ENCODE measurements at places on chromosomes 13 and 19.

- no peak for DNase-seq
Measured at GRCh38 chr19:12159773-12160414, 3.0 kb upstream of the ZNF136 start.

- DNase-seq: no peak
Measured at GRCh38 chr19:11675569-11675968, 63.2 kb downstream of the ZNF823 start.

GRCh38 chr13:34116651-34117050, 298.7 kb downstream of the RFC3 start:
- DNase-seq: no peak

DNA sequence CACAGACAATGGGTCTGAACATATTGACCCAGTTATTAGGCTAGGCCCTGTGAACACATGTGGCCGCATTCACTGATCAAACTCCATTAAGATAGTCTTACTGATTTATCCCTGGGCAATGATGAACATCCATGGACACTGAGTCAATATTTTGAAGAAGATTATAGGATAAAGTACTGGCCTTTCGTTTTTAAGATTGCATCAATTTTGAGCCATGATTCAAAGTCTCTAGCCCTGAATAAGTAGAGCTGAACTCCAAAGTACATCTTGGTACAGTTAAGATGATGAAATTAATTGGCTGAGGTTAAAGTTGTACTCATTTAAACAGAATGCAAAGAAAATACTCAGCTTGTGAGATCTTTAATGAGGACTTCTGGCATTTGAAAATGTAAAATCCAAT, 1581.9 kb downstream of the EFNB2 start:
- DNase-seq: no peak

- DNase-seq: no peak
Measured at GRCh38 chr19:19615086-19615485, 3.4 kb downstream of the PBX4 start.

GRCh38 chr19:58518256-58519086, 1.1 kb downstream of the ZBTB45 start:
- no peak for DNase-seq

DNA sequence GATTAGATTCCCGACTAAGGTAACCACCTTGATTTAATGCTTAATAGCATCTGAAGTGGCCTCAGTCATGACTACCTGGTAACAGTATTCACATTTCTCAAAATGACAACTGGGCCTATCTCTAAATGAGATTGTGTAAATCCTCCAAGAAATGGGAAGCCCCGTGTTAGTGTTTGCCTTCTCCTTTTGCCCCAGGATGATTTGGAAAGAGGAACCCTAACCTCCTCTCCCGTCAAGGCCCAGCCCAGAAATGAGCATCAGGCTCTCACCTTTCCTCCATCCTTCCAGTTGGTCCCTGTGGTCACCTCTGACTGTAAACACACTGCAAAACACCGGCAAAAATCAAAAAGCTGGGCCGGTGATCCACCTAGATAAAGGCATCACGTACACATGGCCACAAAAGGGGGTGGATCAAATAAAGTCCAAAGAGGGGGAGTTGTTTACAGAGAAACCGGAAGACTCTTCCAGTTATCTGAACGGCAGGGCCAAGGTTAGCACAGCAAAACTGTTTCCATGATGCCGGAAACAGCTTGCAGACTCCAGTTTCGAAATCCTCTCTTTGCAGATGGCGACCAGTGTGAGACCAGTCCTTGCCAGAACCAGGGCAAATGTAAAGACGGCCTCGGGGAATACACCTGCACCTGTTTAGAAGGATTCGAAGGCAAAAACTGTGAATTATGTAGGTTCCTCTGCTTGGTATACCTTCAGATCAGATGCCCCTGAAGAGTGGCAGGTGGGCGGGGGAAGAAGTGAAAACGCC, 16.4 kb downstream of the F10 start:
- DNase-seq: no peak

- DNase-seq: no peak
Measured at GRCh38 chr19:42129399-42130253, 2.6 kb downstream of the POU2F2 start.

- no peak for DNase-seq
Measured at GRCh38 chr13:80603351-80603750, 262.4 kb upstream of the SPRY2 start.

DNA sequence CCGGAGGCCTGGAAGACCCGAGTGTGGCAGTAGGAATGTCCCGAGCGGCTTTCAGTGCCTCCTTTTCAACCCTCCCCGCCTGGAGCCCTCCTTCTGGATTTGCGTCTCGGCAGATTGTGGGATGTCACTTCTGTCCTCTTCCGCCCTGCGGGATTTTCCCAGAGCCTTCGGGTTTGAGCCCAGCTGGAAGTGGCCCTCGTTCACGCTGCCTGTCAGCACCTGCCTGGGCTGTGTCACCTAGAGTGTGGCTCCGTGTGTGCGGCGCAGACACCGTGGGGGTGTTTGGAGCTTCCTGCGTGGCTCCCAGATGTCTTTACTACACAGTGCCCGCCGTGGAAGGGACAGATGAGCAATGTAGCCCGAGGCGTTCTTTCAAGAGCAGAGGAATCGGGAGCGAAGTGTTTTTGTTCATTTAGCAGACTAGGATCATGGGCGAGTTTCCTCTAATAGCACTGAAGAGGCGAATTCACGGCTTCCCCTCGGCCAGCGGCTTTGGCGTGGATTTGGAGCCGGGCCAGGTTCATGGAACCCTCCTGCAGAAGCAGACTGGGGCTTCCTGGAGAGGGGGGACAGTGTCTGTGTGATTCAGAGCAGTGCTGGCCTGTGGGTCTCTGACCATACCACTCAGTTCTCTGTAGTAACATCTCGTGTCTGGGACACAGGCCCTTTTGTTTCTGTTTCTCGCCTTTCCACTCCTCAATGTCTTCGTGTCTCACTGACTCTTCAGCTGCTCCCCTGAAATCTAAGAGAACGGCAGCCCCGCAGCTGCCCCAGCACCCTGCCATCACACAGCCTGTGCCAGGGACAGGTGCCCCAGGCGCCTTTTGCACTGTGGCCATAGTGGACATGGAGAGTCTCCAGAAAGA, 68.0 kb downstream of the KDM4B start:
- no peak for DNase-seq

GRCh38 chr13:86831084-86831483, 840.1 kb upstream of the SLITRK5 start:
- DNase-seq: no peak

DNA sequence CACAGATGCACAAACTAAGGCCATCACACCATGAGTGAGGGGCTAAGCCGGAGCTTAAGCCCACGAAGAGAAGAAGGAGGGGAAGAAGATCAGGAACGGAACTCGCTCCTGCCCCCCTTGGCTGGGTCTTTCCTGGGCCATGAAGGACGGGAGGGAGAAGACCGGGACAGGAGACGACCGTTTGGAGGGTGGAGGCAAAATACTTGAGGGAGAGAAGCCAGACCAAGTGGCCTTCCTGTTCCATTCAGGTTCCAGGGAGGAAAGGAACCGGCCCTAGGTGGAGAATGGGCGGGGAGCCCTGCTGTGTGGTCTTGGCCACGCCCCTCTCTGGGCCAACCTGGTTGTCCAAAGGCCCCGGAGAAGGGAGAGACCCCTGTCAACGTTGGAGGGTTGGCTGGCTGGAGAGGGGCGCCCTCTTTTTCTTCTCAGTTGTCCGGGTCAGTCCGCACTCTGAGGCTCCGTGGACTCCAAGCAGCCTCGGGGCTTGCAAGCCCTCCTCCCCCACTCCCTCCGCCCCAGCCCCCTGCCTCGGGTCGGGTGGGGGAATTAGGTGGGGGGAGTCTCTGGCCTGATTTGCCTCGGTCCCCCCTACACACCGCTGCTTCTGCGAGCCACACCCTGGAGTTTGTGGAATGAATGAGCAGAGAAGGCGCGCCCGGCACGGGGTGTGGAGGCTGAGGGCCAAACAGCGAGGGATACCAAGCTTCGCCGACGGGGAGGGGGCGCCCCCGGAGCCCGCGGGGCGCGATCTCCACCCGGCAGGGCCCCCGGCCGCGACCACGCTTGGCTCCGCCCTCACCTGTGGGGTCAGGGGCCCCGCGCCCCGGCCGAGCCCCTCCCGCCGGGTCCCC, 757 bp downstream of the FBN3 start:
- no peak for DNase-seq

DNA sequence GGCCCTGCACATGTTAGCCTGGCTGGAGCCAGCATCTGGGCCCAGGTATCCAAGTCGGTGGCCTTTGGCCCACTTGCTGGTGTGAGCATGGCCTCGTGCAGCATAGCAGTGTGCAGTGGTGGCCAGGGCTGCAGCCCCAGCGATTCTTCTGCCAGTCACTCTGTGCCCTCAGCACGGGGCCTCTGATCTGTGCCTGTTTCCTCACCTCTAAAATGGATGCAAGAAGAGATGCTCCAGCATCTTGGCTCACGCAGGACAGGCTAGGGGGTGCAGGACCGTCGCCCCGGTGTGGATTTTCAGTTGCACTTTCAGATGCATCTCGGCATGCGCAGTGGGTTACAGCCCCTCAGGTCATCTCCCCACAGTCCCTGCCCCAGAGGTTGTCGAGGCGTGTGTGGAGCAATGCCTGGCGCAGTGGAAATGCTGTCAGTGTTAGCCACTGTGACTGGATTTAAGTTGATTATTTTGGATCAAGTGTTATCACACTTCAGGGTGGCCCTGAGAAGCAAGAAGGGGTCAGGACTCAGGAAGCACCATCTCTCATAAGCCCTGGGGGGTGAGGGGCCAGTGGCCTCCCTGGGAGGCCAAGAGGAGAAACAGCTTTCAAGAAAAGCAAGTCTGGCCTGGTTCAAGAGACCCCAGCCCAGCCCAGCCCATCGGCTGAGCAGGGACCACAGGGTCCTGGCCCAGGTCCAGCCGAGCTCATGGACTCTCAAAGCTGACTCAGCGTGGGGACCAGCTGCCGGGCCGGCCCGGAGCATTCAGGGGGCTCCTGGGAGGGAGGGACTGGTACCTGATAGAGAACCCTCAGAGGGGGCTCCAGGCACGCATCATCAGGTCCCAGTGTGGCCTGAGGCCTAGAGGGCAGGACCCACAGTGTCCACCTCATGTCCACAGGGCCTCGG, 27.8 kb downstream of the AP1M1 start:
- no peak for DNase-seq

All from NCI-H460 (cell line).